ENCODE measurements at places on chromosomes 5 and 9.

DNA sequence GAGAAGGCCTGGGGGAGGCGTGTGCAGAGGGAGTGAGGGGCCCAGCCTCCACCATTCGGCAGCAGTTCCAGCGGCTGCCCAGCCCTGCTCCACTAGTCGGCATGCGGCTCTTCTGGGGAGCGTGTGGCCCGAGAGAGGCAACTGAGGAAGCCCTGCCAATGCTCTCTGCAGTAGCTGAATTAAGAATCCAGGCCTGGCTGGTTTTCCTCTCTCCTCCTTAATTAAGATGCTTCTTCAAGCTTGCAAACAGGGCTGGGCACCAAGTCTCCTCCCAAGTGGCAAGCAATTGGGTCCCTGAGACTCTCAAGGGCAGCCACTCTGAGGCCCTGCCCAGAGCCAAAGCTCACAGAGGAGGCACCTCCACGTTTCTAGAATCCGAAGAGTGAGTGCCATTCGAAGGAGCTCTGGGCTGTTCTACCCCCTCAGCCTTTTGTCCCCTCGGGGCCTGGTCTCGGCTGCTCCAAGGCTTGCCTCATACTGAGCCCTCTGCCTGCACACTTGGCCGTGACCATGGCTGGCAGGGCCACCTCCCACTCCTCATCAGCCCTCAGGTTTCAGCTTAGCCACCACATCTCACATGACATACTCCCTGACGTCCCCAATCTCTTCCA lies 75.4 kb upstream of the LRRTM2 start:
- H3K4me1 ChIP-seq: peaks cover 4% of the 10 kb centered on the region
- peaks cover 9% of the 10 kb centered on the region for H3K36me3 ChIP-seq
- H3K27ac ChIP-seq: no peak overlapping the region
- no peaks in the 10 kb centered on the region for H3K27me3 ChIP-seq
- no peak overlapping the region for H3K4me3 ChIP-seq

DNA sequence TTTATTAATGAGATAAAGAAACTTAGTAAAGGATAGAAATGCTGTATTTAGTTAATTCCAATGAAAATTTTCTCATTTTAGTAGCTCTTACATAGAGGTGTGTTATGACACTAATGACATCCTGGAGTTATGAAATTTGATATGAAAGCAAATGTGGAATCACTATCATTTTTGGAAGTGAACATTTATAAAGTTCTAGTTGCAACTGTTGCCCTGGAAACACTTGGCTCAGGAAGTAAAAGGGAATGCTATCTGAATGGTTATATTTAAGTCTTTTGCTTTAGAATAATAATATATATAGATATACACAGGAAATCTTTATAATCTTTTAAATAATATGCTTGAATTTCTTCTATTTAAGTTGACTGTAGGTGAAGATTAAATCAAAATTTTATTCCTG lies 16.7 kb downstream of the ADAMTS19 start:
- no peaks in the 10 kb centered on the region for H3K36me3 ChIP-seq
- H3K4me3 ChIP-seq: no peak overlapping the region
- no peak for DNase-seq
- H3K4me1 ChIP-seq: no peaks in the 10 kb centered on the region
- H3K27ac ChIP-seq: no peak overlapping the region
- no peaks in the 10 kb centered on the region for H3K27me3 ChIP-seq

GRCh38 chr5:82991059-82991458 lies 86.1 kb downstream of the TMEM167A start:
- DNase-seq: no peak
- no peaks in the 10 kb centered on the region for H3K4me1 ChIP-seq
- H3K27ac ChIP-seq: no peak overlapping the region
- H3K27me3 ChIP-seq: no peaks in the 10 kb centered on the region

- no peak overlapping the region for H3K4me3 ChIP-seq
- no peak overlapping the region for H3K27ac ChIP-seq
These were observed 58.5 kb downstream of the PPIC start for GRCh38 chr5:122978068-122978467.

GRCh38 chr5:153147891-153148623 lies 342.4 kb upstream of the GRIA1 start:
- H3K36me3 ChIP-seq: no peaks in the 10 kb centered on the region
- no peaks in the 10 kb centered on the region for H3K27me3 ChIP-seq
- no peak overlapping the region for H3K4me3 ChIP-seq
- H3K4me1 ChIP-seq: no peaks in the 10 kb centered on the region
- no peak overlapping the region for H3K27ac ChIP-seq

DNA sequence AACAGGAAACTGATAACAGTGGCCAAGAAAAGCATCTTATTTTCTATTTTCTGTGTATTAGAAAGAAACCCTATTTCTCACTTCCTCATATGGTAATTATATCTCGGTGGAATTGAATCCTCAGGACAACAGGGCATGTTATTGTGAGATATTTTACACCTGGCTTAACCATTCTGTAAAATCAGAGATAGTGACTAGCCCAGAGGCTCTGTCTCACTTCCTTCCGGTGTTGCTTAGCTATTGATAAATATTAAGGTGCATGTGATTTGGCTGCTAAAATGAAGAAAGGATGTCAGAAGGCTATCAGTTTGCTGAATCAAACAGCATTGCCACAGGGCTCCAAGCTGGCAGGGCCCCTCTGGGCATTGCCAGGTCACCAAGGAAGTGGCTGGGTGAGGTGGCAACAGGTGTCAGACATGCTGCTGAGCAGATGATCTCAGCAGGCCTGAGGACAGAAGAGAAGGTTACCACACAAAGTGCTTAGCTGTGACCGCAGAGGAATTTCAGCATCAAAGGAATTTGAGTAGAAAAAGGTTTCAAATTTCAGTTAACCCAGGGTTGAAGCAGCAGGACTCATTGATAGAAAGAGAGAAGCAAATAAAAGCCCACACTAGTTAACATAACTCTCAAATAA lies 330.7 kb downstream of the PDE4D start:
- H3K27ac ChIP-seq: no peak overlapping the region
- no peak overlapping the region for H3K4me3 ChIP-seq
- no peaks in the 10 kb centered on the region for H3K27me3 ChIP-seq
- no peak for DNase-seq
- H3K36me3 ChIP-seq: no peaks in the 10 kb centered on the region
- H3K4me1 ChIP-seq: no peaks in the 10 kb centered on the region

- no peak overlapping the region for H3K27ac ChIP-seq
- H3K27me3 ChIP-seq: no peaks in the 10 kb centered on the region
These were observed 236.1 kb downstream of the ARRDC3 start for GRCh38 chr5:91146905-91147600.

DNA sequence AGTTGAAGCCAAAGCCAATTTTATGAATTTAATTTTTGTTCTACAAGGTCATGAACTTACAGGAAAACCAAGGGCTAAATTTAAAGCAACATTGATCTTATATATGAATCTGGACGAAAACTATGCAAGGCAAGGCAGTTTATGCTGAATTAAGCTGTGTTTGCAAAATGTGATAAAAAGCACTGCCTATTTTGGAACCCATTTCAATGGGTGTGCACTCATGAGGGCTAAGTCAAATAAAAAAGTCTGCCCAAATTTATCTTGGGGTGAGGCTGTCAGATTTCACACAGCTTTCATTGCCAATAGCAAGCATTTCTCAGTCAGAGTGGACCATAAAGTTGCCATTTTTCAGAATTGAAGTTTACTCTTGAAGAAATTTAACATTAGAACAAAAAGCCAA lies 199.9 kb downstream of the LURAP1L start:
- H3K4me3 ChIP-seq: no peak overlapping the region
- no peak for DNase-seq
- H3K36me3 ChIP-seq: no peaks in the 10 kb centered on the region
- H3K27me3 ChIP-seq: no peaks in the 10 kb centered on the region
- H3K4me1 ChIP-seq: no peaks in the 10 kb centered on the region

DNA sequence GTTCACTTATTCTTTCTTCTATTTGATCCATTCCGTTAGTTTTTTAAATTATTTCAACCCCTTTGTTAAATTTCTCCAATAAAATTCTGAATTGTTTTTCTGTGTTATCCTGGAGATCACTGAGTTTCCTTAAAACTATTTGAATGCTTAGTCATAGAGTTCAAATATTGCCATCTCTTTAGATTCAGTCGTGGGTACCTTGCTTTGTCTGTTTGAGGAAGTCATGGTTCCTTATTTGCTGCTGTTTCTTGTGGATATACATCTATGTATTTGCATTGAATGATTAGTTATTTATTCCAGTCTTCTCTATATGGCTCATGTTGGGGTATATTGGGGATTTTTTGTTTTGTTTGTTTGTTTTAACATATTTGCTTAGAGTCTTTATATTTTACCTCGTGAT lies 80.6 kb downstream of the HINT1 start:
- no peak overlapping the region for H3K27ac ChIP-seq
- H3K36me3 ChIP-seq: no peaks in the 10 kb centered on the region
- no peaks in the 10 kb centered on the region for H3K27me3 ChIP-seq
- no peak overlapping the region for H3K4me3 ChIP-seq
- DNase-seq: no peak

DNA sequence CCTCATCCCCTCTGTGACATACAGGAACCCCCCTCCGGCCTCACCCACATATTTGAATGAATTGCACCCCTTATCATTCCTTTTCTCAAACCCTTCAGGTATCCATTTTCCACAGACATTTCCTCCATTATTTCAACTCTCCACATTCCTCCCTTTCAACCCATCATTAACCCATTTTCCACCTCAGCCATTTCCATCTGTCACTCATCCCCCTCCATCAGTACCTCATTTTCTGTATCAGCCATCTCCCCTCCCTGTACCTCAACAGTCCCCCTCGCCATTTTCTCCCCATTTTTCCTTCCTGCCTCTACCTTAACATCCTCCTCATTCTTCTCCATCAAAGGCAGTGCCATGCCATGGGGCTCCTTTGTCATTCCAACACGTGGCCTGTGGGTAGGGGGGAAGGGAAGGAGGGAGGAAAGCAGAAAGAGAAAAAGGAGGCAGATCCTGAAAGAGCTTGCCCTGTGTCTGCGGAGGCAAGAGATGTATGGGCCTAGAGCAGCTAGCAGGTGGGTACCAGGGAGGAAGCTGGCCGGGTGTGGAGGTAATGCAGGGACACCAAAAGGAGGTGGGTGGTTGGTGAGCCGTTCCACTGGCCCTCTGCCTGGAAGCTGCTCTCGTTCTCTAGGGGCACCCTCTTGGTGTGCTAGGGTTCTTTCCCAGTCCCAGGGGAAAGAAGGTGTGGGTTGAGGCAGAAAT lies 1.5 kb downstream of the DNAJB5 start:
- peaks cover 7% of the 10 kb centered on the region for H3K27me3 ChIP-seq
- H3K36me3 ChIP-seq: no peaks in the 10 kb centered on the region
- no peak for DNase-seq
- H3K4me1 ChIP-seq: peaks cover 37% of the 10 kb centered on the region
- no peak overlapping the region for H3K4me3 ChIP-seq

DNA sequence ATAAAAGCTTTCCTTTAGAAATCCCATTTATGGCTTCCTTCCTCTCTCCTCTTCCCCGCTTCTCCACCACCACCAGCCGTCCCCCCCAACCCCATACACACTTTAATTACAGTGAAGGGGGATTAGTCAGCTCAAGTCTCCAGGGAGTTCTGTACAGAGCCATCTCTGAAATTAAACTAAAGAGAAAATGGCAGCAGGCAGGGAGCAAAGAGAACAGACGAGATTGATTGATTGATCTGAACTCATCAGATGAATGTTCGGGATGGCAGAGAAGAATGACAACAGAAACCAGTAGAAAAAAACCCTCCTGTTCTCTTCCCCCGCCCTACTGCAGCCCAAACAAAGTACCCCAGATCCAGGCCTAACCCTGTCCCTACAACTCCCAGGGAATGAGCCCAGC lies 241.7 kb upstream of the PANK3 start:
- H3K4me1 ChIP-seq: no peaks in the 10 kb centered on the region
- H3K27ac ChIP-seq: no peak overlapping the region
- H3K4me3 ChIP-seq: no peak overlapping the region

- no peak for DNase-seq
- no peak overlapping the region for H3K4me3 ChIP-seq
- no peaks in the 10 kb centered on the region for H3K36me3 ChIP-seq
- no peak overlapping the region for H3K27ac ChIP-seq
These were observed 37.6 kb upstream of the ORM1 start for GRCh38 chr9:114285166-114285867.

GRCh38 chr5:96752341-96753016 lies 55.3 kb downstream of the ERAP1 start:
- DNase-seq: no peak
- H3K4me1 ChIP-seq: no peaks in the 10 kb centered on the region
- peaks cover 9% of the 10 kb centered on the region for H3K36me3 ChIP-seq
- H3K27ac ChIP-seq: no peak overlapping the region
- H3K4me3 ChIP-seq: no peak overlapping the region

DNA sequence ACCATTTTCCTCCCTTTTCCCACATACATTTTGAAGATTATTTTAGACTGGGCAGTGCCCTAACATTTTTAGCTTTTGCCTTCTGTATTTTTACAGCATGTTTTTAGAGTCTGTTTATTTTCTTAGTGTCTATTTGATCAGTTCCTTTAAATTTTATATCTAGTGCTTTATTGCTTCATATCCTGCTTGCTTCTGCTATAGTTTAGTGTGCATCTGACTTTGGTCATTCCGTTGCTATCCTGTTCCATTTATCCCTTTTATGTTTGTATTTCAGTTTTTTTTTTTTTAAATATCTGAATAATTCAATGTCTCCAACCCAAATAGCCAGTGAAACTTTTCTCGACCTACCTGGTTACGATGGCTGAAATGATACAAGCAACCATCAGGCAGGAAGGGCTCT lies 203.8 kb downstream of the ARHGAP26 start:
- H3K4me3 ChIP-seq: no peak overlapping the region
- H3K27me3 ChIP-seq: no peaks in the 10 kb centered on the region
- DNase-seq: no peak

DNA sequence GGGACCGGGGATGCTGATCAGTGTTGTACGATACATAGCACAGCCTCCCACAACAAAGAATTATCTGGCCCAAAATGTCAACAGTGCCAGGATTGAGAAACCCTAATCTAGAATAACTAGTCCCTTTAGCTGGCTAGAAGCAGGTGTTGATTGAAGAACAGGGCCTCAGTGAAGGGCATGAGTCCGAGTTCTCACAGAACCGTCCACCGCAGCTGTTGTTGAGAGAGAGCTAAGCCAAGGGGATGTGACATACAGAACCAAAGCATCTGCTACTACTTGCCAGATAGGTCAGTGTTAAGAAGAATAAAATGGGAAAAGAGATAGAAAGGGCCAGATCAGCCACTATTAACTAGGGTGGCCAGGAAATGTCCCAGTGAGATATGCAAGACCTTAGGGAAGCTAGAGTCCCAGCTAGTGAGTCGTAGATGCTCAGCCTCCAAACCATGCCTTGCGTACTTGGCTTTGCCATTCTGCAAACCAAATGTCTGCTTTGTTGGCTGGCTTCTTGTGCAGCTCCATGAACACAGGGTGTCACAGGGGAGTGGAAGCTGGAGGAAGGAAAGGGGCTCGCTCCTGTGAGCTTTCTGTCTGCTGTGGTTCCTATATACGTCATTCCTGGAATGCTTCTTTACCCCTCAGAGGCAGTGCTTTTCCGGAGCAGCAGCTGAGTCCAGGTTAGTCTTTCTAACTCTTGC lies 68.9 kb downstream of the FBXO38 start:
- H3K36me3 ChIP-seq: no peaks in the 10 kb centered on the region
- no peaks in the 10 kb centered on the region for H3K4me1 ChIP-seq
- H3K27me3 ChIP-seq: no peaks in the 10 kb centered on the region
- H3K4me3 ChIP-seq: no peak overlapping the region
